ENCODE measurements at places on chromosomes 6 and 20.

GRCh38 chr6:159169557-159170332 is 545 bp downstream of the FNDC1 start:
- no peak for DNase-seq

DNA sequence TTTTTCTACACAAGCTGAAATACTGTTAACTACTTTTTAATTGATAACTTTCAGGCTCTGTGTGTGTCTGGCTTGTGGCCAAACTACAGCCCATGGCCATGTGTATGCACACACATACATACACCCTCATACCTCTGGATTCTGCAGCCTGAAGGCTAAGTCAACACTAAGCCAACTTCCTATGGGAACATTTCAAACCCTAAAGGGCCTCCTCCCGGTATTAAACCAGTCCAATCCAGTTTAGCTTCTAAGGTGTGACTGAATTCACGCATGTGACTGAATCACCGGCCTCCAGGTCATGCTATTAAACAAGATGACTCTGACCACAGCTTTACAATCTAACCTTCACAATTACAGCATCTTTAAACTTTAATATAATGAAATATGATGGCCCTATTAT is 20.7 kb upstream of the DST start:
- DNase-seq = no peak

GRCh38 chr6:37671061-37671460 is 26.6 kb downstream of the MDGA1 start:
- no peak for DNase-seq

GRCh38 chr20:62398120-62398821 is 8.8 kb downstream of the CABLES2 start:
- DNase-seq = no peak

DNA sequence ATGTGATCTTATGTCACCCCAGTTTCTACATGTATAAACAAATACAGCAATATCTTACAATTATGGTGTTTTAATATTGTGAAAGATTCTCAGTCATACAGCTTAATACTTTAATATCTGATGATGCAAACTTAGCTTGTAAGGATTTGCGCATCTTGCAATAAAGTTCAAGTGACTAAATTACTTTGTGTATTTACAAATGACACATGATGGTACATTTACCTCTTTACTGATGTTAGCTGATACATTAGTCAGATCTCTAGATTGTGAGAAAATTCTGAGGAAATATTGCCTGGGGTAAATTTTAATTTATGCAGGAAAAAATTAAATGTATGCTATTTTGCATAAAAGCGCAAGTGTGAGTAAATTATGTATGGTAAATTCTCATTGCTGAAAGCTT is 418.8 kb upstream of the MMS22L start:
- DNase-seq = no peak

- no peak for DNase-seq
Measured at GRCh38 chr6:128208851-128209580, 308.2 kb upstream of the THEMIS start.

DNA sequence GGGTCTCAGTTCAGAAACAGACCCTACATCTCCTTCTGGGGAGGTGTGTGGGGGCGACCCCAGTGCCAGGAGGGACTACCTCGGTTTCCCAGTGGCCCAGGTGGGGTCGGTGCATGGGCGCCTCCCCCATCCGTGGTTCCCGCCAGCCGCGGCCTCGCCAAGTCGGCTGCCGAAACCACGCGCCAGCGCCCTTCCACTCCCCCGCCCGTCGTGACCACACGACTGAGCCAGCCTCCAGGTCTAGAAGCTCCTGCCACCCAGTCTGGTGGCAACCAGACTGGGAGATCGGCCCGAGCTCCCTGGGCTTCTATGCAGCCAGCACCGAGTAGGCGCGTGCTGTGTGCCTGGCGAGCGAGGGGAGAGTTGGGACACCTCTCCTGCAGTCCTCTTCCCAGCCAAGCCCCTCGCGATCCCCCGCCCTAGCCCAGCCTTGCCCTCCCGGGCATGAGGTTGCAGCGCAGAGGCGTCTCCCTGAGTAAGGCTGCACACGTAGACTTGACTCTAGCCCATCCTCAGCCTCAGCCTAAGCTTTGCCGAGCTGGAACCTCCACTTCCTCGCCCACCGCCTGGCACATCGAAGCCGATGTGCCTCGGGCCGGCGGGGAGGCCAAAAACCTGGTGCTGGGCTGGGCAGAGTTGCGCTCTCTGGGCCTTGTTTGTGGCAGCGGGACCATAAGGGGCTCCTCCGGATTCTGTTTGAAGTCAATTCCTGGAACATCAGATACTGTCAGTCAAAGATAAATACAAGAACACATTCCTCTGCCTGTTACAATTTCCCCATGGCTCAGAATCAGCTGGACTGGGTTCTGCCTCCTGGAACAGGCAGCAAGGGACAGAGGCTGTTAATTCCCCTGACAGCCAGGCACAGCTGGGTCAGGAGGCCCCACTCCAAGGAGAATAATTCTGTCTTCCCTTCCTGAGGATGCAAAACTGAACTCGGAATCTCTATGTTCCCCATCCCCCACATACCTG is 1.5 kb upstream of the CPNE5 start:
- no peak for DNase-seq

DNA sequence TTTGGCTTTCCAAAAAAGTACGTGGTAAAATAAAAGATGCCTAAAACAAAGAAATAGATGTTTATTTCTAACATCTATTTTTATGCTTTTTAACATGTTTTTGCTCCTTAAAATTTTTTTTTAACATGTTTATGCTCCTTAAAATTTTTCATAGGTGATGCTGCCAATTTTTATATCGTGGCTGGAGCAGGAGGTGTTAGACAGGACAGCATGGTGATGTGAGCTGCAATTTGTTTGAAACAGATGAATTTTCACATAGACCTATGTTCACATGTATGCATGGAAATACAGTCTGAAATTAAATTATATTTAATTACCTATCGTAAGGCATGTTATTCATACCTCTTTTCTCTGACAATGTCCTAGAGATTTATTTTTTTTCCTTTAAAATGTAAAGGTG is 784.8 kb downstream of the EPHA7 start:
- no peak for DNase-seq

- no peak for DNase-seq
Measured at GRCh38 chr20:63785691-63786131, 45.4 kb downstream of the ZBTB46 start.

GRCh38 chr6:32234934-32235333 is 11.1 kb upstream of the NOTCH4 start:
- DNase-seq = no peak

GRCh38 chr6:13272131-13273046 is 55.9 kb downstream of the TBC1D7 start:
- no peak for DNase-seq

DNA sequence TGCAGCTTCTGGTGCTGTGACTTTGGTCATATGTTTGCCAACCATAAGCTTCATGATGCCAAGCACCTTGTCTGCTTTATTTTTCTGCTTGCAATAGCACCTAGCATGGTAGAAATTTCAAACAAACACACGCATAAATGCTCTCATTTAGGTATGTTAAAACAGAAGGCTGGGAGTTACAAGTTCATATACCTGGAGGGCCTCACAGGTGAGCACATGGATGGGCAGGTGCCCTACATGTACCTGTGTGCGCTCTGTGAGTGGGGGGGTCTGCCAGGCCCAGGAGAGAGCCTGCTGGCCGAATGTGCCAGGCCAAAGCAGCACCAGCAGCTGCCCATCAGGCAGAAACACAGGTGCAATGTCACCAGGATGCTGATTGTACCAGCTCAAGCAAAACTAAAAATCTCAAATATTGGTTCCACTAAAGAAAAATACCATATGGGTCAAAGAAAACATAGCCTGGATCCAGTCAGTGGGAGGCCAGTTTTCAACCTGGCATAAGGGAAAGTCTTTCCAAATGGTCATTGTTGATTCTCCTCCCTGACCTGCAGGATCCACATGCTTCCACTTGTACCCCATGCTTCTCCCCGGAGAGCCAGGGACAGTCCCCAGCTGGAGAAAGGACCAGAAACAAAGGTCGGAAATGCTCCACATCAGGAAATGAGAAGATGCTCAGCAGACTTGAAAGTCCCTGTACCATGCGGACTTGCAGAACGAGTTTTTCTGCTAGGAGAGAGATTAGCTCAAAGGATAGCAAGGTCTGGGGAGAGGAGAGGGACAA is 7.2 kb upstream of the PFDN4 start:
- DNase-seq = no peak

- DNase-seq = no peak
Measured at GRCh38 chr6:145148776-145149175, 586.5 kb downstream of the EPM2A start.

GRCh38 chr6:11650025-11650696 is 112.6 kb downstream of the TMEM170B start:
- no peak for DNase-seq

GRCh38 chr6:14417377-14417776 is 299.8 kb downstream of the CD83 start:
- no peak for DNase-seq

DNA sequence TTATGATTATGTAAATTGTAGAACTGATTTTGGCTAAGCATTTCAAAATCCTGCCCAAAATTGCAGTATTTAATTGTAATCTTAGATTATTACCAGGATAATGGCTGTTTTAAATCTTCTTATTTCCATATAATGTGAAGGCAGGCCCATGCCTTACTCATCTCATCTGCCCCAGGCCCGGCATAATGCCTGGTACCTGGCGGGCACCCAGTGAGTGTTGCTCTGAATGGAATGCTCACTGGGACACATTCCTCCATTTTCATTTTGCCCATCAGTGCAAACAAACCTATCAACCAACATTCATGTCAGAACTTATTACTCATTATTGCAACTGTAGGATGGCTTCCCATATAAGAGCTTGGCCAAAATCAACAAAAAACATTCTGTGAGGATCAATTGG is 22.8 kb downstream of the SAMD5 start:
- no peak for DNase-seq

DNA sequence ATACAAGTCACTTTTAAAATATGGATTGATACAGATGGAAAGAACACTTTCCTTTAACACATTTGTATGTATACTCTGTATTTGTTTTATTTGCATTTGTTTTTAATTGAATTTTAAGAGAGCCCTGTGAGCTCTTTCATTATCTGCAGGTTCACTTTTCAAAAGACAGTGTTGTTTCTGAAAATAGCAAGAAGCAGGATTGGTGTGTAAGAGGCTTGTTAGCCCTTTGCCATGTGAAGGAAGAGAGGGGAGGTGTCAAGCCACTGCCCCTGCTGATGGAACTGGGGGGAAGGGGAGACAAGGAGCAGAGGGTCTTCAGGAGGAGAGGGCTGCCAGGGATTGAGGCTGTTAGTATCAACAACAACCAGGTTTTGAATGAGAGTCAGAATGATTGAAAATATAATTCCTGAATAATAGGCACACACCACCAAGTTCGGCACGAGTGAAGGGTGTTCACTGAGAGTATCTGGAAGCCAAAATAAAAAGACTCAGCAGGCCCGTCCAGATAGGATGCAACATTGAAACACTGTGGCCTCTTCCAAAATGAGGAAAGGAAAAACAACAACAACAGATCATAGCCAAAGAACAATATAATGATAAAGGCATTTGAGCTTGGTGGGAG is 12.6 kb upstream of the PBOV1 start:
- no peak for DNase-seq

- peak; percentile 40 for DNase-seq
Measured at GRCh38 chr20:39874049-39874893, 814.8 kb downstream of the MAFB start.

DNA sequence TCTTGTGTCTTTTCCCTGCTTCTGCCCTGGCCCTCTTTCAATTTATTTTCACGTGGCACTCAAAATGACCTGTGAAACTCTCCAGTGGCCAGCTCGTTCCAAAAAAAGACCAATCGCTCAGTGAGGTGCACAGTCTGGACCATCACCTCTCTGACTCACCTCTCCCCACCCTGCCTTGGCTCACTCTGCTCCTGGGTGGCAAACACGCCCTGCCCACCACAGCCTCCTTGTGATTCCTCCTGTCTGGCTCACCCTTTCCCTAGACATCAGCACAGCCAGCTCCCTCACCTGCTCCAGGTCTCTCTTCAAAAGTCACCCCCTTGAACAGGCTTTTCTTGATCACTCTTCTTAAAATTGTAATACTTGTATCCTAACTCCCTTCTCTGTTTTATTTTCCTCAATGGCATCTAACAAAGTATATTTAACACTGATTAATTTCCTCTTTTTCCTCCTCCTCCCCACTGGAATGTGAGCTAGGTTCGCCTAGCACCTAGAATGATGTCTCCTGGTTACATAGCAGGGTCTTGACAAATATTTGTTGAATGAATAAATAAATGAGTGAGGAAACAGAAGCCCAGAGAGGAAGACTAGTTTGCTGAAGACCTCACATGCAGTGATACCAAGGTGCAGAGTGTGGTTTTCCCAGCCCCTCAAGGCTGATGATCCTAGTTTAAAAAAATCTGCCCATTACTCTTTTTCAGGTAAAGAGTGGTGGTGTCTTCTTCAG is 109.0 kb downstream of the GJA10 start:
- no peak for DNase-seq

DNA sequence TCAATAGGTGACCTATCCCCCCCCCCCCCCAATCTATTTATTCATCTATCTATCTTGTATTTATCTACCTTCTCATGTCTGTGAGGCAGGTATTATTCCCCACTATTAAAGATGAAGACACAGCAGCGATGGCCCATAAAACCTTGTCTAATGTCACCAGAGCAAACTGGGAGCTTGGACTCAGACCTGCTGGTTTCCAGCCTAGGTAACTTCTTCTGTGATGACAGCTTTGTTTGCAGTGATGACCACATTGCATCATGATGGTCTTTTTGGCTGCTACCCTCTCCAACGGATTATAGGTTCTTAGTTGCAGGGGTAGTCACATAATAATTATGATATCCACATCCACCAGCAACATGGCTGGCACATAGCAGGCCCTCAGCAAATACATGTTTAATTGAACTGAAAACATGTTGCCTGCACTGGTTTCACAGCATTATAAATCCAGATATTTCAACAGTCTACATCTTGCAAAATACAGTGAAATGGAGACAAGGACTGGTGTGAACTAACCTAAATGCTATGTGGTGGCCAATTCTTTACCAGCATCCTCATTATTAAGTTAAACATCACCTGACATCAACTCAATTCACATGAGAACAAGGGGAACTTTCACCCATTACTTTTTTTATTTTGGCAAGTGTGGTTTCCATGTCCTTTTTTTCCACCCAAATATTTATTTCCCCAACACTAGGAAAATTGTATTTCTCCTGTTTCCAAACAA is 712.5 kb upstream of the NRSN1 start:
- no peak for DNase-seq

Measured in putamen (tissue), 1 donor.